CD4-positive, alpha-beta memory T cell (primary cell): ENCODE measurements at places on chromosomes 4 and X.

DNA sequence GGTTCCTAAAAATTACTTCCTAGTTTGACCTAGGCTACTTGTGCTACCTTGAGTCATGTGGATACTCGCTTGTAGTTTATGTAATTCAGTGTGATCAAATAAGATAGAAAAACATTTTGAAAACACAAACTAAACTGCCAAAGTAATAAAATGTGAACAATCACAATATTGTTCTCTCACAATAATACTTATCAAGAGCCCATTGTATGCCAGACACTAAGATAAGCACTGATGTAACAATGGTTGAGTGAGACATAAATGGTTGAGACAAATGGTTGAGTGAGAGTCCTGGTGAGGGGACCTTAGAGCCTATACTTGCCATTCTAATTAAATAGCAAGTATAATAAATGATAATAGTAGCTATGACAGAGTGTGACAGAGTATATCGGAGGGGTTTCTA, 41.7 kb downstream of the RFC1 start:
- no peak for DNase-seq

DNA sequence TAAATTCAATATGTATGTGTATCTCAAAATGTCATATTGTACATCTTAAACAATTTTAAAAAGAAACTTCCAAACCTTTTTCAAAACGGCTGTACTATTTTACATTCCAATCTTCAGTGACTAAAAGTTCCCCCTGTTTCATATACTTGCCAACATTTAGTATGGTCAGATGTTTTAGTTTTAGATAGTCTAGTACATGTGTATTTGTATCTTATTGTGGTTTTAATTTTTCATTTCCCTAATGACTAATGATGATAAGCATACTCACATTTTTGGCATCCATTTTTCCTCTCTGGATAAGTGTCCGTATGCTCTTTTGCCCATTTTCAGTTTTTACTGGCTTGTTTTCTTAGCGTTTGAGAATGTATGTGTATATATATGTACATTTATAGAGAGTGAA, 212.2 kb upstream of the MAGEB18 start:
- DNase-seq = no peak

- DNase-seq = no peak
Observed at GRCh38 chrX:7028246-7028645, 119.3 kb upstream of the STS start.

GRCh38 chrX:17355976-17356375, 19.0 kb upstream of the NHS start:
- DNase-seq = no peak

DNA sequence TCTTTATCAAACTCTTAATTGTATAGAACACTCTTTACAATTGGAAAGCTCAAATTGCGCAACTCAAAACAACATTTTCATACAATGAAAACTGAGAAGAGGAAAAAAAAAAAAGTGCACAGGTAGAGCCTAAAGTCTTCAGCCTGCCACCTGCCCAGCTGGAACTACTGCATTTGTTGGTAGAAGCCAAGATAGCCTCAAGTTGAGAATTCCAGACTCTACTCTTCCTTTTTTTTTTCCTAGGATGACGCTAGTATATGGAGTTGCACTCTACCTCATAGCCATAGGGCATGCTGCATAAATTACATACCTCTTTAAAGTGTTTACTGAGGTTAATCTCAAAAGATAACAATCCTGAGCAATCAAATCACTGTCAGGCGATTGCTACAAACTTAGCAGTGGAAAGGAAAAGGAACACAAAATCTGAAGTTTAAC, 13.6 kb downstream of the ABCG2 start:
- DNase-seq = no peak

GRCh38 chr4:156976147-156976546, 4.5 kb upstream of the PDGFC start:
- DNase-seq = no peak

GRCh38 chr4:88792268-88792781, 94.7 kb upstream of the NAP1L5 start:
- DNase-seq = no peak
